ENCODE measurements at places on chromosomes 6 and 20.

- DNase-seq = no peak
Measured at GRCh38 chr6:73774311-73774774, 78.3 kb downstream of the CD109 start.

- DNase-seq = no peak
Measured at GRCh38 chr6:73747289-73747688, 51.3 kb downstream of the CD109 start.

DNA sequence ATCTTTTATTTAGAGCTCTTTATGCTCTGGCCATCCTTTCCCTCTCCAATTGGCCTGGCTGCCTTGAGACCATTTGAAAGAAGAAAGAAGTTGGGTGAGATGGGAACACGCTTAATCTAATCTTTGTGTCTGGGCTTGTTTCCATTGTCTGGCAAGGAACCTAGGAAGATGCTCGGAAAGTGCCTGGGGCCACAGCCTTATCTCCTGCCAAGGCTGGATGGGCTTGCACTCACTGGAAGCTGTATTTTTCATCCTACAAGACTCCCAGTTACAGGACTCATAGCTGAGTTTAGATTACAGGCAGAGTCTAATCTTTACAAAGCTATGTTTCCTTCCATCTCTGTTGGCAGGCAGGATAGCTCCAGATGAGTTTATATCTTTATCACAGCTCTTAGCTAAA is 33.1 kb upstream of the CDYL start:
- DNase-seq = no peak

GRCh38 chr6:34095136-34095505 is 50.8 kb downstream of the GRM4 start:
- DNase-seq = no peak

- DNase-seq = no peak
Measured at GRCh38 chr20:37042986-37043972, 52.5 kb downstream of the RBL1 start.

- DNase-seq = no peak
Measured at GRCh38 chr6:71672876-71673275, 213.5 kb upstream of the RIMS1 start.

- no peak for DNase-seq
Measured at GRCh38 chr6:34234667-34235306, 1.9 kb upstream of the HMGA1 start.

DNA sequence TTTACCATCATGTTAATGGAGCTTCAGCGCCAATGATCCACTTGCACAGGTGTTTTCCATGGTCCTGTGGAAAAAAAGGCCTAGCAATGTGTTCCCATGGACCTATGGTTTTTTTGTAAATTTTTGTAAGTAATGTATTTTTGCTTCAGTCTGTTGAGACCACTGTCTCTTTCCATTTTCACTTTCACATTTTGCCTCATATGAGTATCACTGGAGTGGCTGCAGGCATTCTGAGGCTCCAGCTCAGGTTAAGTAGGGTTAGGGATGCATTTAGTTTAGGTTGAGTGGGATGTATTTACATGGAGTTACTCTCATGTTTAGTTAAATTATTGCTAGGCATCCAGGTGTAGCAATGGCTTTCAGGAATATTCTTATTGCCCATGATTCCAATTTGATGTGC is 19.2 kb upstream of the LMBRD1 start:
- no peak for DNase-seq

- no peak for DNase-seq
Measured at GRCh38 chr6:110196874-110197273, 16.6 kb downstream of the CDC40 start.

DNA sequence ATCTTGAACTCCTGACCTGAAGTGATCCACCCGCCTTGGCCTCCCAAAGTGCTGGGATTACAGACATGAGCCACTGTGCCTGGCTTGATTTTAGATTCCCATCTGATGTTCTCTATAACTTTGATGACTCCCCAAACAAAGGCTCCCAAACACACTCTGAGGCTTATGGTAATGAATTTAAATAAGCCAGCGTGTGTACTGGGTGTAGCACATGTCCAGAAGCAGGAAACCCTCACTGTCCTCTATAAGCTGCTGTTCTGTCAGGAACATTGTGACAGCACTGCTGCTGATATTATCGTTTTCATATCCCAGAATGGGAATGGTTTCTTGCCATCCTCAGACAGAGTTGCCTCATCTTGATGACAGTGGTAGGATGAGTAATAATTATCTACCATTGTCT is 54.1 kb upstream of the SALL4 start:
- DNase-seq = no peak

DNA sequence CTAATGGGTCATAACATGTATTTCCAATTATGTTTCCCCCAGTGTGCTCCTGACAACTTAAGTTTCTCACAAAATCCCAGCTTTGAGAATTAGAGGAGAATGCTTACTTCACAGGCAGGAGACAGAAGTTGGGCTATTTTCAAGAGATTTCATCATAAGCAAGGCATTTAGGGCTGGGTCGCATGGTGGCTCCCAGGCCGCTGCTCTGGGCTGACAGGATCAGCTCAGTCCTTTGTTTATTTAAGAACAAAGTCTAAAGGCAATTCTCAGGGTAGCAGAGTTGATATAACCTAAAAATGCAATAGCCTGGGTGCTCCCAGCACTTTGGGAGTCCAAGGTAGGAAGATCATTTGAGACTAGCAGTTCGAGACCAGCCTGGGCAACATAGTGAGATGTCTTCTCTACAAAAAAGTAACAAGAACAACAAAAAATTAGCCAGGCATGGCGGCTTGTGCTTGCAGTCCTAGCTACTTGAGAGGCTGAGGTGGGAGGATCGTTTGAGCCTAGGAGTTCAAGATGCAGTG is 10.9 kb downstream of the FOXQ1 start:
- DNase-seq = no peak

DNA sequence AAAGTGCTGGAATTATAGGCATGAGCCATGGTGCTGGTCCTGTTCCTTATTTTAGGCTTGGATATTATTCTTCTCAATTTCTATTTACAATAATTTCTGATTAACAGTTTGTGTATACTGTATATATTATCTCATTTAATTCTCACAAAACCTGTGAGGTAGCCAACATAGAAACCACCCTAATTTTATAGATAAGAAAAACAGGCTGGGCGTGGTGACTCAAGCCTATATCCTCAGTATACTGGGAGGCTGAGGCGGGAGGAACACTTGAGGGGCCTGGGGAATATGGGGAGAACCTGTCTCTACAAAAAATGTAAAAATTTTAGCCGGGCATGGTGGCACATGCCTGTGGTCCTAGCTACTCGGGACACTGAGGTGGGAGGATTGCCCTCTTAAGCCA is 3.8 kb upstream of the AFG1L start:
- no peak for DNase-seq

DNA sequence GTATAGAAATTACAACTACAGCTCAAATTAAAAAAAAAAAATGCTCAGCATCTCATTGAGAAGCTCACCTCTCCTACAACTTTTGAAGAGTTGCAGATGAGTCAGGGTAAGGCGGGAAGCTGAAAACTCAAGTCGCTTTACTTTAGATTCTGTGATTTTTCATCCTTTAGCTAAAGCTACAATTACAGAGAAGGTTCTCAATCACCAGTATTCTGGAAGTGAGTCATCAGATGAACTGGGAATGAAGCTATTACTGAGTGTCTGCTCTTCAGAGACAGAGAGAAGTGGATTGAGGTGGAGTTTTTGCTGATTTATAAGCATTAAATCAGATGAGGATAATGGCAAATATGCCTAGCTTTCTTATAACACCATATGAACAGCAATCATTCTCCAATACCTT is 91.9 kb downstream of the TFAP2A start:
- no peak for DNase-seq

- no peak for DNase-seq
Measured at GRCh38 chr6:116136373-116136772, 10.4 kb upstream of the COL10A1 start.

GRCh38 chr6:154595538-154595937 is 85.1 kb upstream of the CNKSR3 start:
- no peak for DNase-seq

- peak; percentile 22 for DNase-seq
Measured at GRCh38 chr6:154868143-154868594, 126.9 kb upstream of the TIAM2 start.

DNA sequence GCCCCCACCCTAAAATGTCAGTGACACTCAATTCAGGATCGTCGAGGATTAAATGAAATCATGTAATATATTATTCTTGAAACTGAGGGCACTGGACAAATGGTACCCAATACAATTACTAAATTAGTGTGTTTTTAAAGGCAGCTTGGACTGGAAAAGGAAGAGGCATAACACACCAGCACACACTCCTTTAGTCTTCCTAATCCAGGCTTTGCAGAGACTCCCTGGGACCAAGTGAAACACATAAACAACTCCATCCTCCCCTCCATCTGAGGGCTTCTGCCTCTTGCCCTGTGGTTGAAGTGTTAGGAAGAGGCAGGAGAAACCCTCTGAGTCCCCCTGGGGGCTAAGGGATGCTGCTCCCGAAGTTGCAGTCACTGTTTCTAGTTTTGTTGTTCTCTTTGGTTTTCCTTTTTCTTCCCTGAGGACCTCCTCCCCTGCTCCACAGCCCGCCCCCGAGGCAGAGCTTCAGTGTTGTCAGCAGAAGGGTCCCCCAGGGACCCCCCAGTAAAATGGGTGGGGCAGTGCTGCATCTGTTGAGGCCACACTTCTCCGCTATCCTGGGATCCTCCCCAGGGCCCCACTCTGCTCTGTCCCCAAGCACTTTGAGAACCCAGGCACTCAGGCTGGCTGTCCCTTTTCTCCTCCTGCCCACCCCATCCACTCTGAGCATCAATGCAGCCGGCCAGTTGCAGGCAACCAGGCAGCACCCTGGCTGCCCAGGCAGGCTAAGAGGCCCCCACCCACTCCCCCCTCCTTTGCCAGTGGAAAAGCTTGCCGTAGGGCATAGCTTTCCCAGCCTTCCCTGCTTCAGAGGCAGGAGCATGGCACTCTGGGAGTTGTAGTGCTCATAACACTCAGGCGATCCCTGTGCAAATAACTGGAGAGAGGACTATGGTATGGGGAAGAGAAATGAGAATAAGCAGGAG is 5.9 kb downstream of the TMEM63B start:
- peak; percentile 94 for DNase-seq

- no peak for DNase-seq
Measured at GRCh38 chr6:37376078-37376743, 22.4 kb downstream of the RNF8 start.

GRCh38 chr20:43448748-43449535 is 8.8 kb upstream of the SRSF6 start:
- DNase-seq = peak; percentile 61

GRCh38 chr20:11170565-11170964 is 496.8 kb upstream of the JAG1 start:
- no peak for DNase-seq

DNA sequence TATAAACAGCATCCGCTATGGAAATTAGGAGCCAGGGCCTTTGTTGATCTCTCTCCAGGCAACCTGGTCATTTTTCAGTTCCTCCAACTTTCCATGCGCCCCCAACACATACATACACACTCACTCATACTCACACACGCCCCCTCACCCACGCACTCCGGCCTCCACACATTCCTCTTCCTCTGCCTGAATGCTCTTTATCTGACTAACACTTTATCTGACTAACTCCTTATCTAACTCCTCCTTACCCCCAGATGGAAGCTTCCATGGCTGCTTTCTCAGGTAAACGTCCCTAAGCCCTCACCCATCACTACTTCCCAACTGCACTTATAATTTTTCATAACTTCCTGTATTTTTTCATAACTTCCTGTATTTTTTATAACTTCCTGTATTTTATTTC is 17.4 kb downstream of the CASS4 start:
- no peak for DNase-seq

DNA sequence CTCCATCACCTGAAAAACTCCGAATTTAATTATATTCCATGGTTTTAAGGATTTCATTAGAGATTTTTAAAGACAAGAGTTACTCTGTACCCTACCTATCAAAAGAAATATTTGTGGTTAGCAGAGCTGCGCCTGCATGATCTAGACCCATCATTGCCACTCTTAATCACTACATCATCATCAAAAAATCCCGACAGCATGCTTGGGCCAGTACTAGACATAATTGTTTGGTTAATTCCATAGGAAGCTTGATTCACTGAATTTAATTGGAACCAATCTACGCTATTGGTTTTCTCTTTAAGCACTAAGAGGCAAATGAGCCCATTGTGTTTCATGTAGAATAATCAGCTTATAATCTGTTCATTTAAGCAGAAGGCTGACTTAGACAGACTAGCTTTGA is 33.4 kb upstream of the RNF217 start:
- no peak for DNase-seq

DNA sequence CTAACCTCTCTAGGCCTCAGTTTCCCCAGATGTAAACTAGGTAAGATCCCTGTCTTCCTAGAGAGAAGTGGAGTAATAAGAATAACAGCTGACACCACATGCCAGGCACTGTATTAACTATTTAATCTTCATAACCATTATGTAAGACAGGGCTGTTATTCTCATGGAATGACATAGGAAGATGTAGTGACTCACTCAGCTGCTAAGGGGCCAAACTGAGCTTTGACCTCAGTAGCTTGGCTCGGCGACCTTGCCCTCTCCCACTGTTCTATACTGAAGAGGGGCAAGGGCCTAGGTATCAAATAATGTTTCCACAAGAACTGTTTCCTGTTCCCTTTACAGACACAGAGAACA is 2.9 kb upstream of the MDGA1 start:
- no peak for DNase-seq

GRCh38 chr6:73943411-73943810 is 247.4 kb downstream of the CD109 start:
- DNase-seq = no peak

DNA sequence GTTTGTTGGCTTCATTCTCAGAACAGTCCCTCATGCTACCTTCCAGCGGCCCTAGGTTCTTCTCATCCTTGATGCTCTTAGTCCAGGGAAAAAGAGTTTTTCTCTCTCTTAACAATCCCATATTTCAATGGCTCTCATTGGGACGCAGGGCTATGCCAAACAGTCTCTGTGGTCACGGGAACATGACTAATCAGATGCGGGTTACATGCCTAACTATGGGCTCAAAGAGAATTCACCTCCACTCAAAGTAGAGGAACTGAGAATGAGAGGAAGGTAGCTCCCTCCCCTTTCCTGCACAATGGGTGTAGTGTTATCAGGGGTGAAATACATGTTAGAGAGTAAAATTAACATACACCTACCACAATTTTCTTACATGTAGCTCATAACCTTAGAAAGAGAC is 18.1 kb upstream of the ATRN start:
- DNase-seq = no peak

GRCh38 chr20:16299897-16300296 is 273.4 kb downstream of the KIF16B start:
- no peak for DNase-seq

- DNase-seq = no peak
Measured at GRCh38 chr6:71444222-71444621, 155.6 kb downstream of the OGFRL1 start.

- DNase-seq = no peak
Measured at GRCh38 chr6:47715782-47716181, 17.4 kb downstream of the ADGRF4 start.

GRCh38 chr20:13295637-13296036 is 74.6 kb downstream of the ISM1 start:
- no peak for DNase-seq
